Neural crest cell (in vitro differentiated cells): ENCODE measurements at places on chromosomes 16 and 17.
A peak's percentile ranks its signal among the peaks of the same experiment; 100 is the strongest.

DNA sequence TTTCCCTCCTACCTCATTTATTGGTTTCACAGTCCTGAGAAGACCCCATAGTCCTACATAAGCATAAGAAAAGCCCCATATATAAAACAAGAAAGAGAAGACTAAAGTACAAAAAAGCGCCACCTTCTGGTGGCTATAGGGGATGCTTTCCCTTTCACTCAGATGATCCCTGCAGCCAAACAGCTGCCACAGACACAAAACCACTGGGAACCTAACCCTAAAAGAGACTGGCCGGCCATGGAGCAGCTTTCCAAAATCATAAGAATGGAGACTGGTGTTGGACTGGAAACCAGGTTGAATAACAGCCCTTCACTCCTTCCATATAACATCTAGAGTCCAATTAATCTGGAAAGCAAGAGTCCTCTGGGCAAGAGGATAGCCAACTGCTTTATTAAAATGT, 11.4 kb downstream of the DYNC1LI2 start:
- peak; percentile 33 for DNase-seq

GRCh38 chr16:78574571-78574970, 475.1 kb downstream of the WWOX start:
- DNase-seq, result no peak

DNA sequence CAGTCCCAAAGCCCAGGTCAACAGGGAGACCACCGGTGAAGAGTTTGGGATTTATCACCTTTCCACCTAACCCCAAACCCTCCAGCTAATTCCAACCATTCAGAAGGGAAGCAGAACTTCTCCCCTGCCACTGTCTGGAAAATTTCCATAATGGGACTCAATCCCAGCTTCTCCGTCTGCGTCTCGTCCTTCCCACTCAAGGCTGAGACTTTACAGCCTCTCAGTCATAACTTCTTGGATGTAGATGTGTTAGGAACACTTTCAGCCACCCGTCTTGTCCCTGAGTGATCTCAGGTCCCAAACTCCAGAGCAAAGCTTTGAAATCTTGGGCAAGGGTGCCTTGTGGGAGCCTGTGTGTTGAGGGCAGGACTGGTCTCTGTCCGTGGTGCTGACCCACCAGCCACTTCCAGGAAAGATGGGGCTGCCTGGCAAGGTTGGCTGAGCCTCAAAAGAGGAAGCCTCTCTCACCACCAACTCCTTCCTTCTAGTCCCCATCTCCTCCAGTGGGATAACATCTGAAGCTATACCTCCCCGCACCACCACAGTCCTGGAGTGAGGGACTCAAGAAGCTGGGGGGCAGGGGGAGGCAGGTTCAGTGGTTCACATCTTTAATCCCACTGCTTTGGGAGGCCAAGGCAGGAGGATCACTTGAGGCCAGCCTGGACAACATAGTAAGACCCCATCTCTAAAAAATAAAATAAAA, 9.3 kb downstream of the GAS2L2 start:
- DNase-seq, result peak; percentile 49

DNA sequence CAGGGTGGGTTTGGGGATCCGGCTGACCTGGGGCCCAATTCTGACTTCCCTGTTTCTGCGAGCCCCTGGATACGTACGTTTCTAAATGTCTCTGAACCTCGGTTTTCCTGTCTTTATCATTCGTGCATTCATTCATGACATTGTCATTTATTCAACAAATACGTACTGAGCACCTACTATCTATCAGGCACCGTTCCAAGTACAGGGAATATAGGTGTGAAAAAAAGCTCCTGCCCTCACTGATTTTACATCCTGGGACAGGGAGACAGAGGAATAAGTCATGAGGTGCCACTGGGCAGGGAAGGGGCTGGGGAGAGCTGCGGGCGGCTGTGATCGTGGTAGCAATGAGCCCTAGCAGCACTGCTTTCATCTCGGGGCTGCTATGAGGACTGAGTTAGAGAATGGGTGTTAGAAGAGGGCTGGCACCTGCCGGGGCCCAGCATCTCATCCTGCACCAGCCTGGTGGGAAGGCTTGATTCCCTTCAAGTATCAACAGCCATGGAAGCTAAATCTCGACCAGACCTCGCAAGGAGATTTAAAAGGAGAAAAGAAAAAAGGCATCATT, 88.3 kb upstream of the DNAH17 start:
- DNase-seq, result no peak

DNA sequence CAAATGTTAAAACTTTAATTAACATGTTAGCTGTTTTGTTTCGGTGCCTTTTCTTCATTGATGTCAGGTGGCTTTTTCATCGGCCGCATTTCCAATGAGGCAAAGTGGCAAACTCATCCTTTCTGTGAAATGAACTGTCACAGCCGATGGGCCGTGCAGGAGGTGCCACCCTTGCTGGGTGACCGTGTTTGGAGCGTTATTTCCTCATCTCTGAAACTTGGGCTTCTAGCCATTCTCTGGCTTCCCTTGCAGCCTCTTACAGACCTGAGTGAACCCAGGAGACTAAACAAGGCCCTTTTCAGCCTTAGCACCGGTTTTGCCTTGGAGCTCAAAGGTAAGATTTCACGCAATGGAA, 42.2 kb upstream of the PRSS54 start:
- no peak for DNase-seq

- no peak for DNase-seq
Observed at GRCh38 chr17:17851103-17852002, 14.6 kb upstream of the SREBF1 start.

DNA sequence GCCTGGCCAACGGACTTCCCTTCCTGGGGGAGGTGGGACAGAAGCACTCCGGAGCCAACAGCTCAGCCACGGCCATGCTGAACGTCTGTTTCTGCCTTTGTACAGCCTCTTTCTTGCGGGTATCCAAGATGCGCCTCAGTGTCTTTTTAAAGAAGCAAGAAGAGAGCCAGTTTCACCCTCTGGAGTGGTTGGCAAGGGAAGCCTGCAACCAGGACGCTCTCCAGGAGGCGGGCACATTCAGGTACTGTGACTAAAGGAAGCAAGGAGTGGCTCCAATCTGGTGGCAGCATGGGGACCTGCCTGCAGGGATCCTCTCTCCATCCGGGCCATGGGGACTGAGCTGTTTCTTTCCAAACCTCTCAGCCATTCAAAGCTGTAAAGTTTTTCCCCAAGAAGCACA, 60.6 kb upstream of the ENDOV start:
- no peak for DNase-seq
